SK-N-SH (cell line): ENCODE measurements at places on chromosomes 7 and 10.
A peak's percentile ranks its signal among the peaks of the same experiment; 100 is the strongest.

DNA sequence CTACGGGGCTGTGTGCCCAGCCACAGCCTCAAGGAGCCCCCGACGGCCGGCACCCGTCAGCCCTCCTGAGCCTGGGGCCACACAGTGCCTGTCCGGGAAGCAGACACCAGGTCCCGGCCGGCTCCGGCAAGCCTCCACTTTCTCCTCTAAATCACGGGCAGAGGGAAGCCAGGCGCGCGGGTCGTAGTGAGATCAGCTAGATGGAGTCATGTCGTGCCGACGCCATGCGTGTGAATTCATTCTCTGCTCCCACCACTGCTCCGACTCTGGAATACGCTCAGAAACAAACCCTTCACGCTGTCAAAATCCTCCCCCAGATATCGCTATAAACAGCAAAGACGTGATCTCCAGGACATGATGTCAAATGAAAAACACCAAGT is 93.7 kb upstream of the DNAAF5 start:
- DNase-seq, result no peak

DNA sequence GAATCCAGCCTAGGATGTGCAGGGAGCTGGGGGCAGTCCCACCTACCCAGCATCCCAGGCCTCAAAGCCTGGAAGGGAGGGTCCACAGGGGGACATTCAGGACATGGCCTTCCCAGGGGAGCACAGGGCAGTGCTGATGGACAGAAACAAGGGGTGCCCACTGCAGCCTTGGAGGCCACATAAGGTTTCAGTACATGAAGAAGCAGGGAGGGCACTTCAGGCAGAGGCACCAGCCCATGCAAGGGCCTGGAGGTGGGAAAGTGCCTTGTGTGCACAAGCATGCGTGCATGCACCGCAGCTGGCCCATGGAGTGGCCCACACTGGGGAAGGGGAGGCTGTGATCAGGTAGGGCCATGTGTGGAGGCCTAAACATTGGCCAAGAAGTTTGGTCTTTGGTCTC is 9.1 kb downstream of the C10orf105 start:
- DNase-seq, result no peak

DNA sequence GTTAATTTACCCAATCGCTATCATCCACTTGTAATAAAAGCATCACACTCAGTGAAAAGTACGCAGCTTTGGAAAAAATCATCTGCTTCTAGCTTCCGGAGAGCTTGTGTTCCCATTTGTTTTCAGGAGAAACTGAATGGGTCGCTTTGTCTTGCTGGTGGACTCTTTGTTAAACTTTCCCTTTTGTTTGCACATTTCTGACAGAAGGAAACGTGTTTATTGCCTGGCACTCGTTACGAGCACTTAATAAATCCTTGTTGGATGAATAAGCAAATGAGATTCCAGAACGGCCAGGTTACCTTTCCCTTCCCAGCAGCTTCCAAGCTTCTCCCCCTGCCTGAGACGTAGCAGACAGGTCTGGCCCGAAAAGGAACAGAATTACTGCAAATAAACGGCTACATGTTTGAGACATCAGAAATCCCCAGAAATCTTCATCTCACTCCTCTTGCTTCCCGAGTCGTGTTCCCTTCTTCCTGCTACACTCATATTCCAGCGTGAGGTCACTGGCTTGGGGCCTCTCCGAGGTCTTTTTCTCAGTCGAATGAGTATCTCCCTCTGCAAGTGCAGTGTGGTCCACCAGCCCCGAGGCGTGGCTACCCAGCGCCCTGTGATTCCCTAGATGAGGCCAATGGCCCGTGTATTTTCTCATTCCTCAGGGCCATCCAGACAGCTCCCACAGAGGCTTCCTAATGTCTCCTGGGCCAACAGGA is 167.2 kb downstream of the FRMD4A start:
- DNase-seq, result no peak

- no peak for DNase-seq
Observed at GRCh38 chr10:70675496-70676161, 3.3 kb downstream of the ADAMTS14 start.

GRCh38 chr7:134820295-134820694 is 40.9 kb downstream of the CALD1 start:
- DNase-seq, result no peak

DNA sequence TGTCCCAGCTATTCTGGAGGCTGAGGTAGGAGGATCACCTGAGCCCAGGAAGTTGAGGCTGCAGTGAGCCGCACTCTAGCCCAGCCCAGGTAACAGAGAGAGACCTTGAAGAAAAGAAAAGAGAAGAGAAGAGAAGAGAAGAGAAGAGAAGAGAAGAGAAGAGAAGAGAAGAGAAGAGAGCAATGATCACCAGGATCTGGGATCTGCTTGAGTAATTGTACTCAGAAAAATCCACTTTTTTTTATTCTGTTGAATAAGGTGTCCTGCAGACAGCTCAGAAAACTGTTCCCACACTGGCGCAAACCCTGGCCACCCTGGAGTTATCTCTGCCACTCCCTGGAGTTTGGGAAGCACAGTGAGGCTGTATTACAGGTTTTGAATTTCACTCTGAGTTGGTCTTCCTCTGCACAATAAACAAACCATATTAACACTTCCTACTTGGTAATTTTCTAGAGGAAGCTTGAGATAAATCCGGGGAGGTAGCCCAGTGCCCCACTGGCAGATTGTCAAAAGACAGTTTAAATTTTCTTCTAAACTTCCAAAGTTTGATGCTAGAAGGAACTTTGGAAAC is 9.6 kb upstream of the OAT start:
- no peak for DNase-seq

DNA sequence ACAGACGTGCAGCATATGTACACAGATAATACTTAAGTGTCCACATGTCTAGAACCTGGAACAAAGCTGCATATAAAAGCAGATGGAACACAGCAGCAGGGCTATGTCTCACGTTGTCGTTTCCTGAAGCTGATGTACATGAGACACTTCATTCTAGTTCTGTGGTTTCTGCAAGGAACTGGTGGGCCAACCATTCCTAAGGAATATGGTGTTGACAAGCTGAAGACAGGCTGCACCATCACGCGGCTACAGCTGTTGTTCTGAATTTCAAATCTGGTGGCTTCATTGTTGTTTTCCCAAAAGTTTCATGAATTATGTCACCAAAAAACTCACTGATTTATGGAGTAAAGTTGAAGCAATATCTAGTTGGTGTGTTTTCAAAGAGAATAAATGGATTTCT is 33.7 kb downstream of the PRKAG2 start:
- no peak for DNase-seq

- no peak for DNase-seq
Observed at GRCh38 chr10:5800782-5801181, 12.5 kb downstream of the GDI2 start.

GRCh38 chr7:151448261-151449252 is 8.6 kb upstream of the CRYGN start:
- peak; percentile 91 for DNase-seq

- peak; percentile 20 for DNase-seq
Observed at GRCh38 chr10:47078393-47079203, 167.4 kb downstream of the PTPN20 start.

GRCh38 chr7:27527348-27527714 is 135.4 kb downstream of the HIBADH start:
- DNase-seq, result no peak

- DNase-seq, result no peak
Observed at GRCh38 chr7:36949711-36950600, 225.7 kb upstream of the AOAH start.

DNA sequence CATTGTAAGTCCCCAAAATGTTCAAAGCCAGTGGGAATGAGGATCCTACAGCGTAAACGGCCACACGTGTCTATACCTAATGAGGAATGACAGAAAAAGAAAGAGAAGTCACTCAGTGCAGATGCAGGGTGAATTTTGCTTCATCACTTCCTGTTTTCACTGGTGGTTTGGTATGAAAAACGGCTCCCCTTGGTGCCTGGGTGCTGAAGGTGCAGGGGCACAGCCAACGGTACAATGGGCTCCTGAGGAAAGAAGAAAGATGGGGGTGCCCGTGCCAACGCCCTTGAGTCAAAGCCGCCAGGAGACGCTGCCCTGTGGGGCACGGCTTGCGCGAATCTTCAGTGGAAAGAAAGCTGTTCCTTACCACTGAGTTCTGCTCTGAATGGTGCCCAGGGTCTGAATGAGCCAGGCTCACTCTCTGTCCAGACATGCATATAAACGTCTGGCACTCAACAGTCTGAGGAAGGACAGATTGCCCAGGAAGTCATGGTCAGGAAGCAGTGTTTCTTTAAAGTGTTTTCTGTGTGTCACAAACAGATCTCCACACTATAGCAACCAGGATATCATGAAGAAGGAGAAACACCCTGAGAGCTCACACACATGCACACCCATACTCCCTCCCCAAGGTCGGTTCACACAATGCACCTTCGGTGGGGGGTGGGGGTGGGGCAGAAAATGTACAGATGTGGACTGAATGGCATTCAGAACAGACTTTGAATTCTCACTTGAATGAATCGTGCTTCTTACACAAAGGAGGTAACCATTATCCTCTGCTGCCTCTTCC is 105.8 kb downstream of the ELMO1 start:
- DNase-seq, result peak; percentile 66

- DNase-seq, result no peak
Observed at GRCh38 chr7:6279937-6280336, 7.5 kb upstream of the CYTH3 start.

DNA sequence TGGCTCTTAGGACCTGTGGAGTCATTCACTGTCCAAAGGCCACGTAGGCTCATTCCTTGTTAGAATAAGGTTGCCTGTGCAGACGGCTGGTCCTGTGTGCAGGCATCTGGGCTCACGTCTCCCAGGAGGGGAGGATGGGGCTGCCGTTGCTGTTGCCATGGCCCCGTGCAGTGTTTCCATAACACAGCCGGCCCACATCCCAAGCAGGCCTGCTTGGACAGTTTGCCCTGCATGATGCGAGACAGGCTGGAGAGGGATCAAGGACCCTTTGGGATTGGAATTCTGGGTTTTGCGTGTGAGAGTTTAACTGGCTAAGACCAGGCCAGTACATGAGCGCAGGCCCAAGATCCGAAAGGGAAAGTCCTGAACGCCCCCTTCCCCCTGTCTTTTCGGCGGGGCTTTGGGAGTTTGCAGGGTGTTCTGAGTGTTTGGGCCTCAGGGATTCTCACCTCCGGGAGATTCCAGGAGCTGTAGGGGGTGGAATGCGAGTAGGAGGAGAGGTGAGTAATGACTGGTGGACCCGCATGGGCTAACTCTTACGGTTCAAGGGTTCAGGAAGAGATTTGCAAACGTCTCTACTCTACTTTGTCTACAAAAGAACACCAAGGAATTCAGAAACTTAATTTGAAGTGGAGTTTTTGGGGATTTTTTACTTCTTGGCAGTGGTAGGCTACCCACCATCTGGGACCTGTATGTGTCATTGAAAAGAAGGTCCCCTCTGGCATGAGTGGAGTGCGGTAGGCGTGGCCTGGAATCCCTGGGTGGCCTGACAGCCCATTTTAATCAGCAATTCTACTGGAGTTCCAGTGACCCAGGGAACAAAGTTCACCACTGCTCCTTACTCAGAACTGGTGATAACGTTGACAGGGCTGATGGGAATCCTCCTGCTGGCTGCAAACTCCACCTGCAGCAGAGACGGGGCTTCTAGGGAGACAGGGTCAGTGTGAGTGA is 125.4 kb downstream of the ITIH5 start:
- no peak for DNase-seq

GRCh38 chr7:112596981-112597380 is 116.2 kb downstream of the LSMEM1 start:
- DNase-seq, result no peak

DNA sequence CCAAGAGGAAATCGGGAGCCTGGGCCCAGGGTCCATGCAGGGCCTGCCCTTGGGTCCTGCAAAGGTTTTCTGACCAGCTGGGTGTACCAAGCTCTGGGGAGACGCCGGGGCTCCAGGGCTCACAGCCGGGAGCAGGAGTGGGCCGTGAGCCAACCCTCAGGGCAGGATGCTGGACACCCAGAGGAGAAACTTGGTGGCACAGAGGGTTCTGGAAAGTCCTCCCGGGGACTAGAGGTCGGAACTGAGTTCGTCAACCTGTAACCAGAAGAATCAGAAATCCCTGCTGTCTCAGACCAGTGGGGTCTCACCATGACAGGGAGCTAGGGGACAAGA is 29.2 kb upstream of the PPP2R2D start:
- DNase-seq, result no peak

GRCh38 chr7:114919587-114919986 is 2.3 kb upstream of the MDFIC start:
- DNase-seq, result no peak

GRCh38 chr10:74167443-74167842 is 16.4 kb downstream of the ADK start:
- DNase-seq, result no peak
